ENCODE measurements at places on chromosomes 13 and 19.
A peak's percentile ranks its signal among the peaks of the same experiment; 100 is the strongest.

GRCh38 chr13:26253262-26253786 is 605 bp upstream of the CDK8 start:
- no peak for DNase-seq

- DNase-seq = no peak
These were observed 17.7 kb downstream of the GPC6 start for GRCh38 chr13:93244141-93244917.

GRCh38 chr13:112796190-112796915 is 106.5 kb downstream of the ATP11A start:
- DNase-seq = no peak

DNA sequence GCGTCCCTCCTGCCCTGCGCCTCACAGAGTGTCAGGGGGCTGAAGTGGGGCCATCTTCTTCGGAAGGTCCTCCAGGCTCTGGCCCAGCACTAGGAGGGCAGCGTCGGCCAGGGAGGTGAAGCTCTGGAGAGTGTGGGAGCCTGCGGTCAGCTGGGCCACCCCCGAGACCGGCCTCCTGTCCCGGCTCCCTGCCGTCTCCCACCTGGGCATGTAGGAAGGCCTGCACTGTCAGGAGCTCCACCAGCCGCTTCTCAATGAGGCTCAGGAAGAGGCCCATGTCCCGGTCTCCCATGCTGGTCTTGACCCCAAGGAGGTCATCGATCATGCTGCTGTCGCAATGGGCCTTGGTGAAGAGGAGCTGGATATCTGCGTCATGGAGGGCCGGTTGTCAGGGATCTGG is 27.4 kb upstream of the EMP3 start:
- DNase-seq = no peak

GRCh38 chr19:31349160-31349881 is at the start of gene TSHZ3:
Gene TSHZ3, minus strand, starts transcription at chr19:31349436. Its CDS starts 217 bp downstream, at chr19:31349219.
- DNase-seq = peak; percentile 54

DNA sequence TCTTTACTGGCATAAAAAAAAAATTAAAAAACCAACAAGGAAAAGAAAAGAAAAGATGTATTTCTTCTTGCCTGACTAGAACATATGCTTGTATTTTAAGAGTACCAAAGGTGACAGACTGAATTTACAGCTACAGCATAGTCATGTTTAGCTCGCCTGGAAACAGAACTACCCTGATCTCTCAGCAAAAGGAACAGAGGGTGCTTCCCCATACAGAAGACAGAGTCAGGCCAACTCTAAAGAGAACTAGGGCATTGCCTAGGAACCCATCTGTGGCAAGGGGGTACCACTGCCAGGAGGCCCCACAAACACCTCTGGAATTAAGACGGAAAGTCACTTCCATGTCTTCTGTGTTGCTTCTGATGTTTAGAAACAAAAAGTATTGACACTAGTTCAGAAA is 252.1 kb upstream of the STARD13 start:
- no peak for DNase-seq

- no peak for DNase-seq
These were observed 11.9 kb downstream of the BCAT2 start for GRCh38 chr19:48798937-48799336.

DNA sequence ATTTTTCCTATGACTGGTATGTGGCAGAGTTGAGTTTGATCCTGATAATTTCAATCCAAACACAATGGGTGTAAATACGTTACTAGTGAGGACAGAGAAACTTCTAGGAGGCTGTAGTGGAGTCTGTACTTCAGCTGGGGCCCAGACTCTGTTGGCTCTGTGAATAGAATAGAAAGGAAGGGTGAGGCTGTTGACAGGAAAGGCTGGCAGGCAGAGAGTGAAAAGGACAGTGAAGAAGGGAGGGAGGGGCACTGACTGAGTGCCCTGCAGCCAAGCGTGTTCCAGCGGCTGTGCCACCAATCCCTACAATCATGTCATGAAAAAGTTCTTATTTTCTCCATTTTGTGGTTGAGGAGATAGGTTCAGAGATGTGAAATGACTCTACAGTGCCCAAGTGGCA is 80.5 kb downstream of the MBNL2 start:
- DNase-seq = no peak

DNA sequence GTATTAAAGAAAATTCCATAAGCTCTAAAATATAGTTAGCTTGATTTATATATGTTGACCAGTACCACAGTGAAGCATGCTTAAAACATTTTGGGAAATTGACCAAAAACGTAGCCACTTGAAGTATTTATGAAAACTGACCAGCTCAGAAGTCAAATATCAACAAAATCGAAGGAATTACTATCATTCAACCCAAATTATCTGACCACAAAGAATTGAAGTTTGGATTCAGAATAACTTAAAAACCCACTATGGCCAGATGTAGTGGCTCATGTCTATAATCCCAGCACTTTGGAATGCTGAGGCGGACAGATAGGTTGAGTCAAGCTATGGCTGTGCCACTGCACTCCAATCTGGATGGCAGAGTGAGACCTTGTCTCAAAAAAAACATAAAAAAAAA is 31.9 kb downstream of the GPALPP1 start:
- DNase-seq = no peak

GRCh38 chr19:31070146-31071065 is 278.8 kb downstream of the TSHZ3 start:
- DNase-seq = no peak

DNA sequence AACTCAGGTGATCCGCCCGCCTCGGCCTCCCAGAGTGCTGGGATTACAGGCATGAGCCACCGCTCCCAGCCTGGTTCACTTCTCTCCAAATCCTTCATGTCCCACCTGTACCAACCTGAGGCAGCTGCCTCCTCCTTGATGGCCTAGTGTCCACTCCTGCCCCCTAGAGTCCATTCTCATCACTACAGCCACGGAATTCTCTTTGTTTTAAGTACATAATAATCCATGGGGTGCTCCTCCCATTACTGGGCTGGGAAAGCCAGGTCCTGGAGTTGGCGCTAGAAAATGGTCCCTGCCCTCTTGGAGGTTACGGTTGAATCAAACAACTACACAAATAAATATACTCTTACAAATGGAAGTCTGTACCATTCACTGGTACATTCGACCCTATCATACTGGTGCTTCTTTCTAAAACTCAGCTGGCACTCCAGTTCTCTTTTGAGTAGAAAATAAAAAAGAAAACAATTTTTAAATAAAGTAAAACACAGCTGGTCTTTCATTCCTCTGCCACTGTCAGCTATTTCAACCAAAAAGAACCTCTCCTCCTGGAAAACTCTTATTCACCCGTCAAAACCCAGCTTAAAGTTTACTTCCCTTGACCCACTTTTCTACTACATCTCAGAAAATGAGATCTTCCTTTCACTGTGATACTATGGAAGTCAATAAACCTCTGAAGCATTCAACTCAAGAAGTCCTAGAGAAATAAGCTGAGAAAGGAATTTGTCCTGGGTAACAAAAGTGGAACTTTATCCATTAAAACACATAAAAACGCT is 22.4 kb upstream of the ARHGEF18 start:
- DNase-seq = peak; percentile 53

- no peak for DNase-seq
These were observed 559.0 kb downstream of the TBC1D4 start for GRCh38 chr13:74922963-74923362.

DNA sequence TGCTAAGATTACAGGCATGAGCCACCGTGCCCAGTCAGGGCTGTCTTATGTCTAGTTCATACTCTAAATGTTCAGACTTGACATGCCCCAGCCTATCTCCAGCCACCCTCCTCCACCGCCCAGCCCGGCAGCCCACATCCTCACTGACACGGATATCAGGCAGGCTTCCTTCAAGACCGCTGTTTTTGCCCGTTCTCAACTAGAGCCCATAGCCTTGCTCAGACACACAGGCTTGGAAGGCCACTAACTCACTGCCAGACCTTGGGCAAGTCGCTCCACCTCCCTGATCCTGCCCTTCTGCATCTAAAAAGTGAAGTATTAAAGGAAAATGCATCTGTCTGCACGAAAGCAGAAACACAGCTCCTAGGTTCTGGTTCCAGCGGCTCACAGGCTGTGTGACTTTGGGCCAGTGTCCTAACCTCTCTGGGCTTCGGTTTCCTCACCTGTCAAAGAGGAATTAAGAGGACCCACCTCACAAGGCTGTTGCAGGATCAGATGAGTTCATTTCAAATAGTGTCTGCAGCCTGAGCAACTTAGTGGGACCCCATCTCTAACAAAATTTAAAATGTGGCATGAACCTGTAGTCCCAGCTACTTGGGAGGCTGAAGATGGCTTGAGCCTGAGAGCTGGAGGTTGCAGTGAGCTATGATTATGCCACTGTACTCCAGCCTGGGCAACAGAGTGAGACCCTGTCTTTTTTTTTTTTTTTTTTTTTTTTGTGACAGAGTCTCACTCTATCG is 14.5 kb upstream of the CERS4 start:
- peak; percentile 68 for DNase-seq

DNA sequence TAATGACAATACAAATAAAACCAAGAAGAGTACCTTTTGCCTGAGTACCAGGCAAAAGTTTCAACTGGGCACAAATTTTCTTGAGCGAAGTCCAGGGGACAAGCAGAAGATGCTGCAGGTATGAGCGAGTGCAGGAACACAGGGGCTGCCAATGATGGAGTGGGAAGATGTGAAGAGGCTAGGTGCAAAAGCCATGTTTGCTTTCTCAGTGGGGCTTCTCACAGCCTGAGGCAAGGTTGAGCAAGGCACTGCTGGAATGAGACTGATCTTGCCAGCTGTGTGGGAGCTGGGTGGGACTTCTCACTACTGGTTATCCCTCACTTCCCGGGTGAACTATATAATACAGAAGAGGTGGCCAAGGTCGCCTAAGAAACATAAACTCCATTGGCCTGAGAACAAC is 1200.7 kb downstream of the SLITRK1 start:
- DNase-seq = no peak

DNA sequence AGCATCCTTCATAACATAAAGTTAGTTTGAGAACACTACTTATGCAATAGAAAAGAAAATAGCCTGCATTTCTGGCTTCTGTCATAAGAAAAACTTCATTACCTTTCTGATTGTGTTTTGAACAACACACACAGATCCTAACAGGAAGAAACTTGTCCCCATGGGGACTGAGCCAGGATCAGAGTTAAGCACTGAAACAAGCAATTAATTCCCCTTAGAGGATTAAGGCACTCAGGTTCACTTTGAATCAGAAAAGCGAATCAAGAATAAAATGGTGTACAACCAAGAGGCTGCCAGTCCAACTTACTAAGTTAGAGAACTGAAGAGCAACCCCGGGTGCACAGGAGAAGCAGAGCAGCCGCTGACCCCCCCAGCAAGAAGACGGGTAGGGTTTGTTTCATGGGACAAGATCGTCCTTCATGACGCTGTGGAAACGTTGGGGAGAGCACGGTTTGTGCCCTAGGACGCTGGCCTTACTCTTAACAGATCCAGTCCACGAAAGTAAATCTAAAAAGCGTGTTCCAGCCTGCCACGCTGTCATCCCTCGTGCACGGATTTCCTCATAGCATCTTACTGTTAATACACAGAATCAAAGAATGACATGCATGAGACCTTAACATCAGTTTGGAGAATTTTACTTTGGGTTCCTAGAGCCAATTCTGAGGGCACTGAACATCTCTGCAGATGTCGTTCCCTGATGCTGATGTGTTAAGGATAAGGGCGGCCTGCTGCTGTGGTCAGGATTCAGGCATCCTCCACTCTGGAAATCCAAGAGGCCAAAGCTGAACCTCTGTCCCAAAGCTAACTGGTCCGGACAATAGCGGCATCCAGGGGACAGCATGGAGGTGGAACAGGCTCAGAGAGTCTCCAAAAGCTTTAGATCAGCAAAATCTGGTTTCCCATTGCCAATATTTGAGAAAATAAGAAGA is 46.4 kb downstream of the GGACT start:
- no peak for DNase-seq

- DNase-seq = no peak
These were observed 37.5 kb upstream of the PNMA8B start for GRCh38 chr19:46533078-46533620.

- DNase-seq = no peak
These were observed 131.3 kb downstream of the B3GLCT start for GRCh38 chr13:31331068-31331467.

- no peak for DNase-seq
These were observed 96.0 kb downstream of the UBL3 start for GRCh38 chr13:29754473-29754806.

DNA sequence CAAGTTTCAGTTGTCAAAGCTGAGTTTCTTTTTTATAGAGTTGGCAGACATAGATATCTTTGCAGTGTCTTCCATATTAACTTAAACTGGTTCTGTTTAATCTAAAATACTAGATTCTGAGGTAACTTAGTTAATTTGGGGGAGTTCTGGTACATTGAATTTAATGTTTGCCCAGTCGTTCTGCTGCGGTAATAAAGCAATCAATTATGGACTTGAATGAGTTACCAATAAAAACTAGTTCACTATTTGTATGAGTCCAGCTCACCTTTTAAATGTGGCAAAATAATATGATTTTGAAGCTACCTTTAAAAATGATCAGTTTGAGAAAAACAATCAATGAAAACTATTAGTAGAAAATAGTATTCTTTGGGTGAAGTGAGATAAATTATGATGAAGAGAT is 90.2 kb downstream of the LMO7 start:
- no peak for DNase-seq

DNA sequence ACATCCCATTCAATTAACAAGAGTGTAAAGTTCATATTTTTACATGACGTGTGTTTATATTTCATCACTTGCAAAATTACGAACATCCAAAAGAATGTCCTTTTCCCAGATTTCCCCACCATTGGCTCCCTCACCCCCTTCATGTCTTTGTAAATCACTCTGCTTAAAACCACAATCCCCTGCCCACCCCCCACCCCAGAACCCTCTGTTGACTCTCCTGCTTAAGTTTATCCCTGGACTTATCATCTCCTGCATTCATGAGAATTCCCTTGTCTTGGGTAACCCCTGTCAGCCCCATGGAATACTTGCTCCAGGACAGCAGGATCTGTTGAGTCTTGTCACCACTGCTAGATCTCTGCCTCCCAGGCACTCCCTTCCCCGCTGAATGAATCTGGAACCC is 109.9 kb downstream of the COL4A1 start:
- no peak for DNase-seq

- DNase-seq = no peak
These were observed 23.5 kb upstream of the CD177 start for GRCh38 chr19:43329989-43330388.

GRCh38 chr19:45446295-45446694 is 21.5 kb upstream of the FOSB start:
- DNase-seq = peak; percentile 49

GRCh38 chr13:74272826-74273225 is 138.6 kb upstream of the KLF12 start:
- DNase-seq = no peak

GRCh38 chr13:77084755-77085154 is 57.8 kb upstream of the FBXL3 start:
- no peak for DNase-seq

DNA sequence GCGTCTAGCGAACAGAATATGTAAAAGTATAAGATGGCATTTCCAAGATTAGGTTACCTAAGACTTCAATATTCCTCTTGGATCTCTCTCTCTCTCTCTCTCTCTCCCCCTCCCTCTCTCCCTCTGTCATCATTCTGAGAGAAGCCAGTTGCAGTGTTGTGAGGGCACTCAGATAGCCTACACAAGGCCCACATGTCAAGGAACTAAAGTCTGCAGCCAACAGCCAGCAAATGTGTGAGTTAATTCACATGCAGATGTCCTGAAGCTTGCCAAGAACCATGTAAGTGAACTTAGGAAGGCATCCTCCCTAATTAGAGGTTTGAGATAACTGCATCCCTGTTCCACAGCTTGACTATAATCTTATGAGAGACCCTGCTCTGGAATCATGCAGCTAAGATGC is 822.9 kb upstream of the PRR20A start:
- DNase-seq = no peak

Measured in activated CD4-positive, alpha-beta T cell treated with anti-CD3 and anti-CD28 coated beads, Interleukin-2, amount 10 ng/mL, durations not matched to agents 7 days and 5 days (primary cell).